ENCODE measurements at places on chromosomes 7 and 10. TPM values are rescaled to one million over a fixed set of nuclear protein-coding genes. Genes with fewer than 3 reads are reported as not detected.

- DNase-seq: no peak
Measured at GRCh38 chr10:103781329-103782061, 73.9 kb downstream of the SH3PXD2A start.

- no peak for DNase-seq
Measured at GRCh38 chr7:121158665-121159064, 170.1 kb upstream of the WNT16 start.

GRCh38 chr7:157457355-157458253 is 120.8 kb downstream of the DNAJB6 start:
- no peak for DNase-seq

DNA sequence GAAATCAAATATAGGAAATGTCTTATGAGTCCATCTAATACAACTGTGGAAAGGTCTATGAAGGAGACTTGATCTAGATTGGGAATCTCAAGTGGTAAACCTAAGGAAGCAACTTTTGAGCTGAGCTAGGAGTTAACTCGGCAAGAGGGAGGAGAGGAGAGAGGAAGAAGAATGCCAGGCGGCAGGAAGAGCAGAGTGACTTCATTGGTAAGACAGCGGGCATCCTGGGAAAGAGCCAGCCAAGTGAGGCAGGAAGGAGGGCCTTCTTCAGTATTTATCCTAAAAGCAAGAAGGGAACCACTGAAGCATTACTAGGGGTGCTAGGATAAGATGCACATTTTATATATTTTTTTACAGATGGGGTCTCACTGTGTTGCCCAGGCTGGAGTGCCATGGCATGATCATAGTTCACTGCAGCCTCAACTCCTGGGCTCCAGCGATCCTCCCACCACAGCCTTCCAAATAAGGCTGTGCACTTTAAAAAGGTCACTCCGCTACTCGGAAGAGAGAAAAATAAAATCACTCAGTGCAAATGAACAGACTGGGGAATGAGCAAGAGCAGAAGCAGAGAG is 2.0 kb downstream of the BCL7B start:
- no peak for DNase-seq

- DNase-seq: no peak
Measured at GRCh38 chr10:1468811-1469210, 268.5 kb downstream of the ADARB2 start.

GRCh38 chr10:71613261-71613777 is 106.3 kb downstream of the C10orf105 start:
- DNase-seq: no peak

DNA sequence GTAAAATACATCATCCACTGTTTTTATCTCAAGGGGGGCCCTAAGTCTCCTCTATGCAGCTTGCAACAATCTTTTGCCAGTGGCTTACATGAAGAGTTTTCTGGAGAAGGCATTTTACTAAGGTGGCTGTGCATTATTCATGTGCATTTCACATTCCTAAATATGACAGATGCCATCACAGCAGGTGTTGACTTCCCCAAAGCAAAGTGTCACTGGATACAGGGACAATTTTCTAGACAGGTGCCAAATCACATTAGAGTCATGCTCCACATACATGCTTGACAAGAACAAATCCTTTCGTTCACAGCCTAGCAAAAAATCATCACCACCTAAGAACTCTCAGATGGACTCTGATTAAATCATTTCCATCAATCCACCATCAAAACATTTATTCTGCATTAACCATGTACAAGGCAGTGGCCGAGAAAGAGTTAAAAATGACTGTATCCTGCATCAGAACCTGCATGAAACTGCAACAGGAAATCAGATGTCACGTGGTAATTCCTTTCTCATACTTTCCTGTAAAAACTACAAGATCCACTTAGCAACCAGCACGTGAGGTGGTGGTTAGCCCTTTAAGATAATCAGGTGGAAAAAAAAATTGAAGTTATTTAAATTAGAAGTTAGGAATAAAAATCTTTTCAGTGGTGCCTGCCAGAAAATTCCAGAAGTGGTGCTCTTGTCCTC is 88.2 kb upstream of the AFAP1L2 start:
- peak; percentile 70 for DNase-seq

- no peak for DNase-seq
Measured at GRCh38 chr10:133294189-133294588, 14.5 kb downstream of the TUBGCP2 start.

GRCh38 chr10:97355571-97355975 is 21.0 kb upstream of the FRAT2 start:
- peak; percentile 20 for DNase-seq

- no peak for DNase-seq
Measured at GRCh38 chr7:7761340-7761973, 43.0 kb upstream of the RPA3 start.

- DNase-seq: no peak
Measured at GRCh38 chr10:91042069-91042468, 121.2 kb upstream of the ANKRD1 start.

GRCh38 chr10:17394854-17395253 is 59.5 kb downstream of the ST8SIA6 start:
- peak; percentile 17 for DNase-seq

GRCh38 chr10:99396471-99396870 is 34.0 kb downstream of the GOT1 start:
- no peak for DNase-seq

- DNase-seq: no peak
Measured at GRCh38 chr7:107643938-107644308, 16.7 kb upstream of the SLC26A4 start.

DNA sequence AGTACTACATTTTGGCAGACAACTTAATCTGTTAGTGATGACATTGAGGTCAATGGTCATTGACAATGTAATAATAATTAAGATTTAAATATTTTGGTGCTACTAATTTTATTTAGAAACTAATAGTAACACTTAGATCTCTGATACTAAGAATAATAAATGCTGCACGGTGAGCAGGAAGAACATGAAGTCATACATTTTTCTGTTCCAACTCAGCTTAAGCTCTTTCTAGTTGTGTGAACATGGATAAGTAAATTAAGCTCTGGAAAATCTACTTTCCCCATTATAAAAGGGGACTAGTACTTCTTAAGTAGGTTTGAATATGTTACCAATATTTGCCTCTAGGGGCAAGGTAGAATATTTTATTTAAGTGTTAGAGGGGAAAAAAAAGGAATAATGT is 65.9 kb upstream of the MEOX2 start:
- no peak for DNase-seq

- DNase-seq: no peak
Measured at GRCh38 chr10:75547391-75548298, 116.2 kb downstream of the LRMDA start.

- no peak for DNase-seq
Measured at GRCh38 chr10:89632824-89633223, 12.2 kb downstream of the PANK1 start.

GRCh38 chr10:103804871-103805270 is 50.5 kb downstream of the SH3PXD2A start:
- DNase-seq: no peak

- DNase-seq: no peak
Measured at GRCh38 chr10:44662051-44662450, 249.1 kb upstream of the TMEM72 start.

DNA sequence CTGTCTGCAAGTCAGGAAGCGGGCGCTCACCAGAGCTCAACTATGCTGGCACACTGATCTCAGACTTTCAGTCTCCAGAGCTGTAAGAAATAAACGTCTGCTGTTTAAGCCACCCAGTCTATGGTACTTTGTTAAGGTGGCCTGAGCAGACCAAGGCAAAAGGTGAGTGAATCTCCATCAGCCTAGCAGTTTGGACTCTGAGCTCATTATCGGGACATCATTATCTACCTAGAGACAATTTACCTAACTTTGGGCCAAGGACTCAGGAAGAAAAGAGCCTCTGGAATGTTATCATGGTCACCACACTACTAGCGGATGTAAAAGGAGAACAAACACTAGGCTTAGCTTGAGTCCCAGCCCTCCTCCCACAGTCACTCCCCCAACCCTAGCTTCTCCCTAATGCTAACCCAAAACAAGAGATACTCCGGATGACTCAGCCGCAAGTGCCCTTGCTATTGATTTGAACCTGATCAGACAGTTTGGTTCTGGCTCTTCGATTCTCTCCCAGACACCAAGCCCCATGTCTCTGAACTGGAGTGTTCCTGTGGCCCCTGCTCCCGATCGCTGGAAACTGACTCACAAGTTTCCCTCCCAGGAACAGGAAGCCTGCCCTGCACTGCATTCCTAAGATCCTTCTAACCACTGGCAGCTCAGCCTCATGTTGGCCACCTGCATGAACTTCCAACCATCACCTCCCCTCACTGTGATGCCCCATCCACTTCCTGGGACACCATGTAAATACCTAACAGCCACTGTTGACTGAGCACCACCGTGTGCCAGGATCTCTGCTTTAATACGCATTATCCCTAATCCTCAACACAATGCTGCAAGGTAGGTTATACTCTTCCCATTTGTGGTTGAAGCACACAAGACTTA is 34.5 kb downstream of the CREB3L2 start:
- DNase-seq: no peak

GRCh38 chr10:124106241-124106879 is 13.0 kb upstream of the CHST15 start:
- no peak for DNase-seq

DNA sequence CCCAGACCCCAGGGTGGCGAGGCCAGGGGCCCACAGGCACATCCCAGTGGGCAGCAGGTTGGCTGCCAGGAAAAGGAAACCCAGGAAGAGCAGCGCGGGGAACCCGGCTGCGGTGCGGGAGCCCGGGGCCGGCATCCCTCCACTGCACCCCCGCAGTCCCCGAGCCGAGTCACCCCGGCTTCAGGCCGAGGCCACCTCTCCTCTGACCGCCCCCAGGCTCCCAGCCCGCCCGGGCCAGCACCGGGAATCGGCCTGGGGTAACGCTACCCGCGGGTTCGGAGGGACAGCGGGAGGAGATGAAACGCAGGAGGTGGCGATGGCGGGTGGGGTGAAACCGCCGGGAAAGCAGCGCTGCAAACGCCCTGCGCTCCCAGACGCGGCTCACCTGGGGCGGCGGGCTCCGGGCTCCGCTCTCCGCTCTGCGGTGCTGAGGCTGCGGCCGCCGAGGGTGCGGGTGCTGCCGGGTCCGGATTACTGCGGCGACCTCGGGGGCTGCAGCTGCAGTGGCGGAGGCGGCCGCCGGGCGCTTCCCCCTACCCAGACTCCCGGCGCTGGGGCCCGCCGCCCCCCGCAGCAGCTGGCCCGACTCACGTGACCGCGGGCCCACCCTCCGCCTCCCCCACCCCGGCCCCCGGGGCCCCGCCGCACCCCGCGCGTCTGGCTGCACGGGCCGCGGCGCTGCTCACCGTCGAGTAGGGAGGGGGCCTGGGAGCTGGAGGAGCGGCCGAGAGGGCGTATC is at the start of gene SCRN1:
SCRN1 (minus strand) TSS at position 545 of the 739 bp plus-strand sequence. CDS start 20,734 bp downstream, outside the sequence.
- DNase-seq: peak; percentile 23

DNA sequence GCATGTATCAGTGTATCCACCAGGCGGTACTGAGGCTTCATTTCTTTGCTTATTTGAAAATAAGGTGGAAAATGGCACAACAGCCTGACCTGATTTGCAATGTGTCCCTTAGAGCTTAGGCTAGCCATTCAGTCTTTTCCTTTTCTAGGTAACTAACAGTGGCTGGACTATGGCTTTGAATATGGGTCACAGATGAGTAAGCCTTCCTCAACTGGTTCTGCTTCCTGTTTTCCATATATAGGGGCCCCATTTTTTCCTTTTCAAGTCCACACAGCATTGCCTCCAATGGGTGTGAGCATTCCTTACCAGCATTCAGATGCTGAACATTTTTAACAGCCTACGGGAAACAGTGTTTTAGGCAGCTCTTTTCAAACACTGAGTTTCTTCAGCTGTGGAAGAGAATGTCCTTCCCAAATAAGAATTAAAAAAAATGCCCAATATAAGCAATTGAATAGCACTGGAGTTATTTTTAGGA is 3.9 kb upstream of the ITGB1 start:
- DNase-seq: no peak

GRCh38 chr10:17235136-17235535 is 7.1 kb downstream of the VIM start:
- no peak for DNase-seq

GRCh38 chr10:123808906-123809305 is 82.7 kb downstream of the CPXM2 start:
- peak; percentile 6 for DNase-seq

GRCh38 chr7:150716368-150716767 is at the start of gene GIMAP1:
TSS of gene GIMAP1 (plus strand) at chr7:150716613. CDS start at chr7:150719048, 2,435 bp downstream.
- peak; percentile 81 for DNase-seq

GRCh38 chr7:91313113-91313512 is 48.9 kb downstream of the FZD1 start:
- no peak for DNase-seq

GRCh38 chr7:116227678-116228239 is 17.4 kb downstream of the TES start:
- no peak for DNase-seq

DNA sequence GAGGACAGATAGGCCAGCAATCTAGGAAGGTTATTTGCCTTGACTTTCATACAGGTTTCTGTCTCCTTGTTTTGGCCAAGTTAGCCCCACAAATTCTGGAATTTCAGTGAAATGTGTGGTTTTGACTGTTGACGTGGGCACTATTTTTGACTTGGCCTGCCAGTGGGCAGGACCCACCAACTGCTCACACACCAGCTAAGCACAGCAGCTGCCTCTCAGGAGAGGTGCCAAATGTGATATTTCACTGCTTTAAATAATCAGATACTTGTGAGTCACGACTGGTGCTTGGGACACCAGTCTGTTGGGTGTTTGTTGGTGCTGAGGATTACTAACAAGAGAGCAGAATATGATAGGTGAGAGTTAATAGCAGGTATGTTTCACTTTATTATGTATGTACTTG is 409.7 kb upstream of the MTPN start:
- DNase-seq: no peak

DNA sequence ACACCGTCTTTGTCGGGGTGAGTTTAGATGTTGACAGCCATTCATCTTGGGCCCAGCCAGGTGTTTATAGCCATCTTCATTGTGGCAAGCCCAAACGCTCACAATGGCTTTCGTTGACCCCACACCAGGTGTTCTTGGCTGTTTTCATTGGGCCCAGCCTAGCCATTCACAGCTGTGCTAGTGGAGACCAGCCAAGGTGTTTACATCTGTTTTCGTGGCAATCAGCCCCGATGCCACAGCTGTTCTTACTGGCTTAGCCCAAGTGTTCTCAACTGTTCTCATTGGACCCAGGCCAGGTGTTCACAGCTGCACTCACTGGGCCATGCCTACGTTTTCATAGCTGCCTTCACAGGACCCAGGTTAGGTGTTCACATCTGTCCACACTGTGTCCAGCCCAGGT is 7.7 kb downstream of the FRG2B start:
- DNase-seq: no peak

GRCh38 chr10:71825217-71825616 is 25.8 kb downstream of the PSAP start:
- DNase-seq: no peak

GRCh38 chr7:47253650-47254080 is 328.2 kb downstream of the TNS3 start:
- DNase-seq: no peak

GRCh38 chr10:36303896-36304295 is 661.8 kb upstream of the FZD8 start:
- no peak for DNase-seq

The CHCHD3 gene
- total RNA-seq: 65.0 TPM

The ACTL6B gene
- total RNA-seq: not detected

The INMT gene
- 0.24 TPM for total RNA-seq

The SYT15 gene
- 0.30 TPM for total RNA-seq

The PHYHIPL gene
- total RNA-seq: not detected

The CC2D2B gene
- not detected for total RNA-seq

The SPDYE2B gene
- total RNA-seq: 0.19 TPM

The LLCFC1 gene
- total RNA-seq: not detected

The HMX2 gene
- 0.62 TPM for total RNA-seq

The CCL26 gene
- not detected for total RNA-seq

The MKX gene
- total RNA-seq: 0.15 TPM

The CALML3 gene
- not detected for total RNA-seq

The IDE gene
- total RNA-seq: 31.2 TPM

The MEOX2 gene
- total RNA-seq: not detected

The ANKRD1 gene
- total RNA-seq: not detected

The COX15 gene
- 36.3 TPM for total RNA-seq

The ANKRD30A gene
- total RNA-seq: not detected
